ENCODE measurements at places on chromosomes 1 and 21.

GRCh38 chr1:39679821-39680220 is 7.9 kb upstream of the NT5C1A start:
- no peak for DNase-seq

- DNase-seq = no peak
These were observed 16.3 kb upstream of the RPS6KC1 start for GRCh38 chr1:213034713-213035112.

GRCh38 chr1:27153549-27153886 is 1.4 kb downstream of the SLC9A1 start:
- DNase-seq = no peak

DNA sequence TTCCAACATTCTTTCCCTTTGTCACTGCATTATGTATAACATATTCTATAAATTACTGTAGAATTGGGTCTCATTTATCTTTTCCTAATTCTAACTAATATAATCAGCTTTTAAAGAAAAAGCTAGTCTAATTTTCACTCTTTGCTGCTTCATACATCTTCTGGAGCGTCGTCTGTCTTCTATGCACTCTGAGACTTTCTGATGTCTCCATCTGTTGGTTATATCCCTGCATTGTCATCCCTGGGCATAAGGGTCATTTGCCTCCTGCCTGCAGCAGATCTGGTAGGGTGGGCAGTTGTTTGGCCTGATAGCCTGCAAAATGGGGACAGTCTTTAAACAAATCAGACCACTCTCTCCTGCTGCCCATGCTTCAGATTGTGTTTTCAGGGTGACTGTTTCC is 40.8 kb upstream of the DYNLT5 start:
- DNase-seq = no peak

DNA sequence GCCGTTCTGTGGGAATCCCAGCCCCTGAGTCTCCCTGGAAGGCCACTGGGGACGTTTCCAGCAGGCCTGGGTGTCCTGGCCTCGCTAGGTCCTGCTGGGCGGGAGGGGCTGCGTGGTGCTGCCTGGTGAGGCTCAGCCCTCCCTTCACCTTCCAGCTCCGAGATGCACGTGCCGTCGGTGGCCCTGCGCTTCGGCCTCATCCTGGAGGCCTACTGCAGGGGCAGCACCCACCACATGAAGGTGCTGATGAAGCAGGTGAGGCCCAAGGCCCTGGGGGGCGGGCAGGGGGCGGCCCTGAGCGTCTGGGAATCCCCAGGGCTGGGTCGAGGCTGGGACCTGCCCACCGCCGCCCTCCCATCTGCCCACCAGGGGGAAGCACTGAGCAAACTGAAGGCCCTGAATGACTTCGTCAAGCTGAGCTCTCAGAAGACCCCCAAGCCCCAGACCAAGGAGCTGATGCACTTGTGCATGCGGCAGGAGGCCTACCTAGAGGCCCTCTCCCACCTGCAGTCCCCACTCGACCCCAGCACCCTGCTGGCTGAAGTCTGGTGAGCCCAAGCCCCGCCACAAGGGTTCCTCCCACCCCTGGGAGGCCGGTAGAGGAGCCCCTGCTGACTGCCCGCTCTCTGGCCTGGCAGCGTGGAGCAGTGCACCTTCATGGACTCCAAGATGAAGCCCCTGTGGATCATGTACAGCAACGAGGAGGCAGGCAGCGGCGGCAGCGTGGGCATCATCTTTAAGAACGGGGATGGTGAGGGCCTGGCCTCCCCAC is 70.3 kb downstream of the PIK3CD start:
- no peak for DNase-seq

GRCh38 chr1:41390166-41390565 is 28.9 kb downstream of the FOXO6 start:
- DNase-seq = no peak

DNA sequence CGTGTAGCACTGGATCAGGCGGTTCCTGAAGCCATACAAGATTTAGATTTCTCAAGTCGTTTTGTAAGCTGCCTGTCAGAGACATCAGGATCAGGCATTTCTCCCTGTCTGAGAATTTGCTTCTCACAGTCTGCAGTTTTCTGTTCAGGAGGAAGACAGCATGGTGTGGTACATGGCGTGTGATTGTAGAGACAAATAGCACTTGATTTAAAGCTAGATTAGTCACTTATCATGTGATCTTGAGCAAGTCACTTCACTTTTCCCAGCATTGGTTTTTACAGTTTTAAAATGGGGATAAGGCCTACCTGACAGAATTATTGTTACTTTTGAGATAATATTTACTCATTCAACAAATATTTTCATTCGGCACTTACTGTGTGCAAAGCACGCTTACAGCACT is 63.3 kb downstream of the AK4 start:
- peak; percentile 57 for DNase-seq

DNA sequence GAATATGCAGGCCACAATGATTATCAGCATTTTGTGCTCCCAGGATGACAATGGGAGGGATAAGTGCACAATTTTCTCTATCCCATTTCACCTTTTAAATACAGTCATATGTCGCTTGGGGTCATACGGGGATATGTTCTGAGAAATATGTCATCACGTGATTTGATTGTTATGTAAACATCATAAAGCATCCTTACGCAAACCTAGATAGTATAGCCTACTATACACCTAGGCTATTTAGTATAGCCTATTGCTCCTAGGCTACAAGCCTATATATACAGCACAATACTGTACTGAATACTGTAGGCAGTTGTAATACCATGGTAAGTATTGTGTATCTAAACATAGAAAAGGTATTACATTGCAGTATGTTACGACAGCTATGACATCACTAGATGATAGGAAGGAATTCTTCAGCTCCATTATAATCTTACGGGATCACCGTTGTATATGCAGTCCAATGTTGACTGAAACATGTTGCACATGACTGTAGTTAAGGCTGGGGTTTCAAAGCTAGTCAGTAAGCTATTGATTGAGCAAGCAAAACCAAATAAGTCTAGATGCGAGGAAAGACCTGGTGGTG is 18.9 kb downstream of the RUSC1 start:
- no peak for DNase-seq

DNA sequence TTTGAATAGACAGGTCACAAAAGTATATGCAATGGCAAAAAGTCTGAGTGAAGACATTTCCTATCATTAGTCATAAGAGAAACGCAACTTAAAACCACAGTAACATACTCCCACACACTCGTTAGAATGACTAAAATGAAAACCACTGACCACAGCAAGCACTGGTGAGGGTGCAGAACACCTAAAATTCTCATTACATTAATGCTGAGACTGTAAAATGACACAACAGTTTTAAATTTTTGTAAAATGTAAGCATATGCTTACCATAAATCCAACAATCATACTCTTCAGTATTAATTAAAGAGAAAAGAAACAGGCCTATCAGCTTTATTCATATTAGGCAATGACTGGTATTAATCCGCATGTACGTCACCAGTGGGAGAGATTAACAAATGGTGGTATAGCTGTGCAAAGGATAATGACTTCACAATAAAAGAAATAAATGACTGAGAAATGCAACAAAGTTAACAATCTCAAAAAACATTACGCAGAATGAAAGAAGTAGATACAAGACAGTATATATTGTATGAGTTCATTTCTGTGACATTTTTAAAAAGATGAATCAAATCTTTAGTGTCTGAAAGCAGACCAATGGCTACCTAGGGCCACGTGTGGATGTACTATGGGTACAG is 253.5 kb downstream of the AKT3 start:
- DNase-seq = peak; percentile 85

GRCh38 chr1:30522031-30523004 is 201.1 kb downstream of the MATN1 start:
- no peak for DNase-seq

- DNase-seq = no peak
These were observed 44.2 kb upstream of the NEGR1 start for GRCh38 chr1:72326494-72326893.

DNA sequence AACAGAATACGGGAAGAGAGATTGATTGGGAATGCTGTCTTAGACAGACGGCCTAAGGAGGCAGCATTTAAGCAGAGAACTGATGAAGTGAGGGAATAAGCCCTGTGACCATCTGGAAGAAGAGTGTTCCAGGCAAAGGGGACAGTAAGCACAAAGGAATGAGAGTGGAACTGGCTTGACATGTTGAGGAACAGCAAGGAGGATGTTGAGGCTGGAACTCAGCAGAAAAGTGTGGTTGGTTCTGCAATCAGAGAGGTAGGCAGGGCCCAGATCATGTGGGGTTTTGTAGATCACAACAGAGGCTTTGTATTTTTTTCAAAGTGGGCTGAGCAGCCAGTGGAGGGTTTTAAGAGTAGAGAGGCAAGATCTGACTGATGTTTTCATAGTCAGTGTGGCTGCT is 157.4 kb downstream of the DNM3 start:
- no peak for DNase-seq

GRCh38 chr21:38032082-38032801 is 116.0 kb upstream of the KCNJ6 start:
- DNase-seq = no peak

DNA sequence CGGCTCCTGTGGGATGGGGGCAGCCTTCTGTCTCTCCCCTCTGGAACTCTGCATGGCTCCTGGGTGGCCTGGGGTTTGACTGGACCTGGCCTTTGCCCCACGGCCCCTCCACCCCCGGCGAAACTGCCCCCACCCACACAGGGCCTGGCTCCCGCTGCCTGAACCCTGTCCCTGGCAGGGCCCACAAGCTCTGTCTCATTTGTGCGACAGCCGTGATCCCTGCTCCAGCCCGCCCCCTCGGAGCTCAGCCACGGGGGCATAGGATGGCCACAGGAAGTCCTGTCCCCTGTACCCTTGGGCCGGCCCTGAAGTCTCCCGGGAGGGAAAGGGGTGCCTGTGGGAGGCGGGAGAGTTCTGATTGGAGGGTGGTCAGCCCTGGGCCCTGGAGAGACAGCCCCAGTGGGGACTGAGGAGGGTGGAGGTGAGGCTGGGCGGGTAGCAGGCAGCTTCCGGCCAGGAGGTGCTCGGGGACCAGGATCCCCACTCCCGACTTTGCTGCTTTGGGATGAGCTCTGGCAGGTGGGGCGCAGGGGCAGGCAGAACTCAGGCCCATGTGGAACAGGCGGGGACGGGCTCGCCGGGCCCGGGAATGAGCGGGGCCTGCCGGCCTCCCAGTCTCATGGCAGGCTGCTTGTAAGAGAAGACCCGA is 45.1 kb downstream of the SLX9 start:
- DNase-seq = no peak

DNA sequence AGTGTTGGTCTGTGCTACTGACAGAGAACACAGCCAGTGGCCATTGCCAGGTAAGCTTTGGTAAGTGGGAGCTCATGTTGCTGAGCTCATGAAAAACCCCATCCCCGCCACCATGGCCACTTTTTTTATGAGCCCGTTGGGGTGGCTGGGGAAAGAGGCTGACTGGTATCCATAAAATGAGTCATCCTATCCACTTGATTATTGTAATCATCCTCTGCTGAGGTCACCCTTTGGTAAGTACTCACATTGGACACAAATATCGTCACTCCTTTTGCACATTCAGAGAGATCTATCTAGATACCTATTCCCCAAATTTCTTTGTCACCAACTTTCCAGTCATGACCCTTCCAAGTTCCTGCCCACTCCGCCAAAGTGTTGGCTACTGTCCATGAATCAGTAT is 22.0 kb downstream of the SLAMF7 start:
- DNase-seq = no peak

- no peak for DNase-seq
These were observed 19.4 kb downstream of the PTPRF start for GRCh38 chr1:43549921-43550597.

DNA sequence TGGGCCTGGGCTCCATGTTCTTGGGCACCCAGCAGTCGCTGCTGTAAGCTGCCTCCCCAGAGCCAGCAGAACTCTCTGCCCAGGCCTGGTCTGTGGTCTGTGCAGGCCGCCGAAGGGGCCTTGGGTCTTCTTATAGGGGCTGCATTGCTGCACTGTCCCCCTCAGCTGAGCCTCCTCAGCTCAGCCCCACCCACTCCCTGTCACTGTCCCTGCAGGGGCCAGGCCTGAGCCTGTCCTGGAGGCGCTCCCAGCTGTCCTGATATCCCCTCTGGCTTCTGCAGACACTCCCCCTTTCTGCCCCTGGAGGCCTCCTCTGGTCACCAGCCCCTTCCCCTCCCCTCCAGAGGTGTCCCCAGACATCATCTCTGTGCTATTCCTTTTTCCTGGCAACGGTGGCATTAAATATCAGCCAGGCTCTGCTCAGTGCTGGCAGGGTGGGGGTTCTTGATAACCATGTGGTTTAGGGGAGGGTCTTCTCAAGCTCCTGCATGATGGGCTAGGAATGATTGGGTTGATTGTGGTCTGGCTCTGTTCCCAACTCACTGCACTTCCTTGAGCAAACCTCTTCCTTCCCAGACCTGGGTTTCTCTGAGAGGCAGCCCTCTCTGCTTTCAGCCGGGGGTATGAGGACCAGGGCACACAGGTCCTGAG is 3.7 kb upstream of the FOXO6 start:
- no peak for DNase-seq

- no peak for DNase-seq
These were observed 91.7 kb downstream of the TPR start for GRCh38 chr1:186283374-186283773.

DNA sequence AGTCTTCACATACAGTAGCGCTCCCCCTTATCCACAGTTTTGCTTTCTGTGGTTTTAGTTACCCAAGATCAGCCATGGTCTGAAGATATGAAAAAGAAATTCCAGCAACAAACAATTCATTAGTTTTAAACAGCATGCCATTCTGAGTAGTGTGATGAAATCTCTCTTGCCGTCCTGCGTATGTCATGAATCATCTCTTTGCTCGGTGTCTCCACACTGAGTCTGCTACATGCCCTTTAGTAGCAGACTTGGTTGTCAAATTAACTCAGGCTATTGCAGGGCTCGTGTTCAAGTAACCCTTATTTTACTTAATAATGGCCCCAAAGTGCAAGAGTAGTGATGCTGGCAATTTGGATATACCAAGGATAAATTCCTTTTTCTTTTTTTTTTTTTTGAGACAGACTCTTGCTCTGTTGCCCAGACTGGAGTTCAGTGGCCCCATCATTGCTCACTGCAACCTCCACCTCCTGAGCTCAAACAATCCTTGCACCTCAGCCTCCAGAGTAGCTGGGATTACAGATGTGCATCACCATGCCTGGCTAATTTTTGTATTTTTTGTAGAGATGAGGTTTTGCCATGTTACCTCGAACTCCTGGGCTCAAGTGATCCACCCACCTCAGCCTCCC is 22.6 kb downstream of the PHACTR4 start:
- DNase-seq = peak; percentile 36

GRCh38 chr1:81682490-81682889 is 118.2 kb upstream of the ADGRL2 start:
- no peak for DNase-seq

DNA sequence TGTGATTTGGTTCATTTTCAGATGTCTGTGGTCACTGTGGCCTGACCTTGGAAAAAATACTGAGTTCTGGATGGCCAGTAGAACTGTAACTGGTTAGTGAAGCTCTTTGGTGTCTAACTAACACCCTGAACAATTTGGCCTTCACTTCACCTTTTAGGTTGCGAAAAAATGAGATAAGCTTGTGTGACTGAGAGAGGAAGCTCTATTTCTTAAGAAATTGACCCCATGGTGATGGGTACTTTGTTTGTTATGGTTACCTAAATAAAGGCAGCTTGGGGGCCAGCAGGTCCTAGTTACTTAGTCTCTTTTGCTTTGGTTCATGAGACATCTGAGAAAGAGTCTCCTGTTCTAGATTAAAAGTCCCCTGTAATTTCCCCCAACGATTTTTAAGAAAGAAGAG is 181.6 kb downstream of the ZNF326 start:
- DNase-seq = no peak
